Adipocyte (in vitro differentiated cells): ENCODE measurements at places on chromosomes 1 and 21.

- peak; percentile 2 for DNase-seq
Measured at GRCh38 chr1:241061062-241061461, 295.9 kb downstream of the RGS7 start.

- peak; percentile 53 for DNase-seq
Measured at GRCh38 chr1:230896779-230897178, 28.5 kb upstream of the C1orf198 start.

- no peak for DNase-seq
Measured at GRCh38 chr1:202624088-202624780, 86.0 kb downstream of the SYT2 start.

- no peak for DNase-seq
Measured at GRCh38 chr1:101392552-101392951, 155.7 kb downstream of the S1PR1 start.

DNA sequence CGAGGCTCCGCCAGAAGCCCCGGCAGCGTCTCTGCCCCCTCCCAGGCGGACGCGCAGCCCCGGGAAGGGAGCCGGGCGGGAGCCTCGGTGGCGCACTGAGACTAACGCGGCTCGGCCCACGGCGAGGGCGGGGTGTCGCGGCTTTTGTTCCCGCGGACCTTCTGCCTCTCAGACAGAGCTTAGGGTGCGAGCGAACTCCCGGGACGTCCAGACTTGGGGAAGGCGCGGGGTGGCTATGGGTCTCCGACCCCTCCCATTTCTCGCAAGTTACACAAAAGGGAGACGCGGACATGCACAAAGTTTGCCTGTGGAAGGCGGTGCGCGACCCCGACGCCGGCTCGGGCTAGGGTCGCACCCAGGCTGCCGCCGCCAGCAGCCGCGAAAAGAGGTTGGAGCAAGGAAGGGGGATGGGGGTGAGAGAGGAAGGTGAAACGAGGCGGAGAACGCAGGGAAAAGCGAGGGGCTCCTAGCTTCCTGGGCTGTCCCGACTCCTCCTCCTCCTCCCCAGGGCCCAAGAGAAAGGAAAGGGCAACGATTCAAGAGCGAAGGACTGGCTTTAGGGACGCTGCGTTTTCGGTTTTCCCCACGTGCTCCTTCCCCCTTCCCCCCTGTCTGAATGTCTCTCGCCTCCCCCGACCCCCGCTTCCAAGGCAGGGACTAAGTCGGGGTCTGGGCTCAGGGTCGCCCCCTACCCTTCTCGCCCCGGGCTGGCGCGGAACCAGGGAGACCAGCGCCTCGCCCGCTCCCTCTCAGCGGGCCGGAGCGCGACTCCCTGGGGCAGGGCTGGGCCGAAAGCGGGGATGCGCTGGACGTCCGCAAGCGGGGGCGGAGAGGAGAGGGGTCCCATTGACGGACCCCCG, 729 bp downstream of the APP start:
- DNase-seq = peak; percentile 77

GRCh38 chr21:24939291-24939690, 668.0 kb downstream of the MRPL39 start:
- no peak for DNase-seq

DNA sequence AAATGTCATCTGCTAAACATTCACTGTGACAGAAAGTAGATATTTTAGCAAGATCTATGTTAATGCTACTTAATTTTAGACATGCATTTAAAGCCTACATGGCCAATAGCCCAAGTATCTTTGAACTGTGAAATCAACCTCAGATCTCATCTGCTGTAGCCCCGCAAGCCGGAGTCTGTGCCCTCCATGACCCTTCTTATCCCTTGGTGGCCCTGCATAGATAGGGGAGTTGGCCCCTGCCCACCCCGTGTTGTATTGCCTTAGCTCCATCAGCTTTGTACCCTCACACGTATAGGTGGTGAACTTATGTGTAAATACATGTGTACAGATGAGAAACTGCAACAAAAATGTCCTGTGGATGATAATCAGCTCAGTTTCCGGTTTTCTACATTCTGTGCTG, 18.5 kb downstream of the ATP5PO start:
- DNase-seq = no peak

DNA sequence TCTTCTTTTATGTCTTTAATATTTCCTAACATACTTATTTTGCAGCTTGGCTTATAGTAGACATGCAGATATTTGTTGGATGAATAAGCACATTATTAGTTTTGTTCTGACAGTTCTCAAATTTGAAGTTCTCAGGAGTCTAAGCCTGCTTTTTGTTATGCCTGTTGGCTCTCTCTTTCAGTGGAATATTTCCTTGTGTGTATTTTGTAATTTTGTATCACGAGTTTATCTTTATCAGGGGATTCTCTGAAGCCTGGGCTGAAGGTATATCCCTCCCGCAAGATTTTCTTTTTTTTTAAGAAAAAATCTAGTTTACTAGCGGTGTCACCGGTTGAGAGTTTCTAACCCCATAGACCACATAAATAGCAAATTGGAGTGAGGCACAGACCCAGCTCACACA, 105.9 kb downstream of the RGL1 start:
- no peak for DNase-seq

DNA sequence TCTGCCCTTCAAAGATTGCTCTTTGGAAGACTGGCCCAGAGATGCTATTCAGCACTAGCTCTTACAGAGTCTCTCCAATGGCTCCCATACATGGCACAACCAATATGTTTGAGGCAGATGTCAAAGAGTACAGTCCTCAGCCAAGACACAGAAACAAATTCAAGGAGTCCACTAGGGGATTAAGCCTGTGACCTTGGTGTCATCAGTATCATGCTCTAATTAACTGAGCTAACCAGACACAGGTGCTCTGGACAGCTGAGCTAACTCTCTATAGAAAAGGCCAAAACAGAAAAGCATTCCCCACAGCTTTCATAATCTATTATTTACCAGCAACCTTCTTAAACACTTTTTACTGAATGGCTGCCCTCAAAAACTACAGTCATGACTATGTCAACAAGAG, 666.0 kb upstream of the PLXNA2 start:
- no peak for DNase-seq

DNA sequence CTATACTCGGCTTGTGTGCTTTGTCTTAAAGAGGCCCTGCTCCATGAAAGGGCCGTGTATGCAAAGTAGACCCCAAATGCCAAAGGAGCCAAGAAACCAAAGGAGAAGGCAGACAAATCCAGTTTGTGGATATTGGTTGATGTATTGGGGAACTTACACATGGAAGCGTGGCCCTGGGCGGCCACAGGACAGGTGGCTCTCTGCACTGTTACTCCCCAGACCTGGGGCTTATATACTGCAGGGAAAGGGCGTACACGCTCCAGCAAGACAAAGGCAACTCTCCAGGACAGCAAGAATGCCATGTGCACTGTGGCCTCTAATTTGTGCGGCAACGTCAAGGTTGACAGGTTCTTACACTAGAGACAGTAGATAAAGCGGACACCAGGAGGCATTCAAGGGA, 24.8 kb downstream of the RSPH1 start:
- no peak for DNase-seq

DNA sequence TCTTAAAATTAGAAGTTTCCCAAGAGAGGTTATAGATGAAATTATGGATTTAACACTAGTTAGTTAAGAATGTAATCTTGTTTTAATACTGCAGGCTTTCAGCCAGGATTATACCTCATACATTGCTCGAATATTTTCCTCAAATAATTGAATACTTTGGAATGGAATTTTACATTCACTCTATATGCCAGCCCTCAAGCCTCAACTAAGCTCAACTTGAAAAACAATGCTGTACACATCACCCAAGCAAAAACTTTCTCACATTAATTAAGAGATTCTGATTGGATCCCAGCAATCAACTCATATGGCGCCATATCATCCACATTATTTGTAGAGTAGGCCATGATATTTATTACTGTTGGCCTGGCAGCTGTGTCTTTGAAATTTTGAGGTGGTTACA, 710.7 kb upstream of the ADAMTS5 start:
- no peak for DNase-seq

GRCh38 chr1:1245817-1246576, 525 bp downstream of the C1QTNF12 start:
- no peak for DNase-seq

GRCh38 chr1:184052194-184052559, 647 bp downstream of the TSEN15 start:
- DNase-seq = peak; percentile 36

DNA sequence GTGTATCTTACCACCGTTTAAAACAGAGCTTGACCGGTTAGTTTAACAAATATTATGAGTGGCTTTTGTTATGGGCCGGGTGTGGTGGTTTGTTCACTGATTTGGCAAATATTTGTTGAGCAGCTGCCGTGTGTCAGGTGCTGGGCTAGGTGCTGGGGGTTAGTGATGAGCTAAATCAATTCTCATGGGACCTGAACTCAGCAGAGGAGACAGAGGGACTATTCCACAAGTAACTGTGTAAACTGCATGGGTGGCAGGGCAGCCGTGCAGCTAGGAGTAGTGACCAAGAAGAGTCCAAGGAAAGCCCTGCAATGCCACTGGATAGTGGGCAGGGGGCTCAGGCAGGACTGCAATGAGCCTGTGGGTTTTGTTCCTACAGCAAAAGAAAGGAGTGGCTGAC, 11.2 kb upstream of the C2CD2 start:
- no peak for DNase-seq

- no peak for DNase-seq
Measured at GRCh38 chr21:46585191-46585953, 19.5 kb downstream of the S100B start.

GRCh38 chr1:36199934-36200741, 24.1 kb upstream of the THRAP3 start:
- peak; percentile 28 for DNase-seq

DNA sequence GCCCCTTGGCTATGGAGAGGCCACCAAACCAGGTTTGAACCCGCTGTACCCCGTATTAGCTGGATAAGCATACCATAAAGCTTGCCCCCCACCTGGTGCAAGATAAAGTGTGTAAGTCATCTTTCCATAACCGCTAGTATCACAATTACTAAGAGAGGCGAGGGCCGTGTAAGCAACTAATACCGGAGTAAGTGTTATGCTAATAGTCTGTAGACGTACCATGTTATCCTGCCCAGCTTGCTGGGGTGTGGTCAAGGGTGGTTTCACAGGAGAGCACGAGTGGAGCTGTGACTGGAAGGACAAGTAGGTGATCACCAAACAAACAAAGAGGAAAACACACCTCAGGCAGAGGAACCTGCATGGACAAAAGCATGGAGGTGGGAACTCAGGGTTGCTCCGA, 3.6 kb upstream of the TNFRSF1B start:
- DNase-seq = no peak

- peak; percentile 15 for DNase-seq
Measured at GRCh38 chr1:211951856-211952255, 83.5 kb downstream of the INTS7 start.

DNA sequence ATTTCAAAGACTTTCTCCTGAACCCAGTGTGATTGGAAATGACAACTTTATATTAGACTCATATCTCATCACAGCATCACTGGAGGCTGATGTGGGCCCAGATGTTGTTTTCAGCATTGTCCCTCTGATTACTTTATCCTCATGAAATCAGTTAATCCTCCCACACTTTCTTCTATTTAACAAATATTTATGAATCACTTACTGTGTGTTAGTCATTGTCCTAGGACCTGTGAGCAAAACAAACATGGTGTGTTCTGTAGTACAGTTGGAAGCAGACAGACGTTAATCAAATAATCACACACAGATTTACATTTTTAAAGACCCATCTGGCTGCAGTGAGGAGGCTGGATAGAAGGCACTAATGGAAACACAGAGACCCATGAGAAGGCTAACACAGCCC, 383.7 kb downstream of the PRDM2 start:
- DNase-seq = no peak

GRCh38 chr1:213905344-213905743, 82.4 kb upstream of the PROX1 start:
- DNase-seq = no peak
